ENCODE measurements at places on chromosomes 12 and 14. TPM values are rescaled to one million over a fixed set of nuclear protein-coding genes. Genes with fewer than 3 reads are reported as not detected.

DNA sequence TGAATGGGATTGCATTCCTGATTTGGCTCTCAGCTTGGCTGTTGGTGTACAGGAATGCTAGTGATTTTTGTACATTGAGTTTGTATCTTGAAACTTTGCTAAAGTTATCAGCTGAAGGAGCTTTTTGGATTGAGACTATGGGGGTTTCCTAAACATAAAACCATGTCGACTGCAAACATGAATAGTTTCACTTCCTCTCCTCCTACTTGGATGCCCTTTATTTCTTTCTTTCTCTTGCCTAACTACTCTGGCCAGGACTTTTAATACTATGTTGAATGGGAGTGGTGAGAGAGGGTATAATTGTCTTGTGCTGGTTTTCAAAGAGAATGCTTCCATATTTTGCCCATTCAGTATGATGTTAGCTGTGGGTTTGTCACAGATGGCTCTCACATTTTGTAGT is 141.5 kb downstream of the CEP83 start:
- no peak for DNase-seq

DNA sequence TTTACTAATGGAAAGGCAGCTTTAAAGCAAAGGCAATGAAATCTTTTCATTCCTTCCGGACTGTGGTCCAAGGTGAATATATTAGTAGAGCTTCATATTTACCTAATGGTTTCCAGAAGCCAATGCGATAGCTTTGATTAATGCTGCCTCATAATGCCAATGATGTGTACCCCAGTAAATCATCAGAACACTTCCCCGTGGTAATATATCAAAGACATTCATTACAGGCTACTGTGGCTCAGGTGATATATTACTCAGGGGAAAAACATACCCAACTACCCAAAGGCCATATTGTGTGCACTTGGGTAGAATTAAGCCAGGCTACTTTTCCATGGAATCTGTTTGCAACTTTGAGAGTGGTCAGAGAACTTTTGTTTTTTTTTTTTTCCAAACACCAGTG is 69.4 kb upstream of the DACT1 start:
- no peak for DNase-seq

Gene LRRC9
- not detected for total RNA-seq

DNA sequence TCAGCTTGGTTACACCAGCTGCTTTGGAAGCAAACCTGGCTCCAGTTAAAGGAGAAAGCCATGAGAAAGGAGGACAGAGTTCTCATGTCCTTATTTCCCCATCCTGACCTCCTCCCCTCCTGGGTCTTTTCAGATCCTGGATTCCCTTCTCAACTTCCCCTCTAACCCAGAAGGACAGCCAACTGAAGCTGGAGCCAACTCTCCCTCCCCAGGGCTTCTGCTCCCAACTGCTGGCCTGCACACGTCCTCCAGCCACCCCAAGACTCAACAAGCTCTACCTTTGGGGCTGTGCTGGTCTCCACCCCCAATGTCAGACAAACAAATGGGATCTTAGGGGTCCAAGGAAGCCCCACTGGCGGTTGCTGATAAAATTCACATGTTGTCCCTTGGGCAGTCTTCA is 651.1 kb upstream of the TBX3 start:
- no peak for DNase-seq

DNA sequence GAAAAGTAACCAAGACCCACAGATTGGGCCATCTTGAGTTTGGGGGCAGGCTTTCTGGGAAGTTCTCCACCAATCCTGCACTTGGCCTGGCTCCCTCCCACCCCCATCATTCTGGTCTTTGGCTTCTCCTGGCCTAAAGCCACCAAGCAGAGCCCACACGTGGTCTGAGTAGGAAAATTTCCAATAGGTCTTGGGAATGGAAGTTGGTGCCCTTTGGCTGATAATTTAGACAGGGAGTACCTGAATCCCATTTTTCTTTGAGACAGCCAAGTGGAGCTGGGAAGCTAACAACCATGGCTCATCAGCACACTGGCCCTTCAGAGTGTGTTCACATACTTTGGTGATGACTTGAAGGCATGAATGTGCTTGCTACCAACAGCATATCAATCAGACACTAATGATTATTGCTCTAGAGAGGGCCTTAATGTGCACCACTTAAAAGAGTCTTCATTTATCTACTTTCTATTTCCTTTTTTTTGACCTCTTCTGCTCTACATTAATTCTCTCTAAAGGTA is 156.0 kb downstream of the EGLN3 start:
- no peak for DNase-seq

Gene POTEG
- not detected for total RNA-seq

Gene OR5AU1
- total RNA-seq, result not detected

GRCh38 chr14:106069804-106070625 is 543.6 kb downstream of the TMEM121 start:
- DNase-seq, result no peak

Gene PLBD1
- 0.40 TPM for total RNA-seq

DNA sequence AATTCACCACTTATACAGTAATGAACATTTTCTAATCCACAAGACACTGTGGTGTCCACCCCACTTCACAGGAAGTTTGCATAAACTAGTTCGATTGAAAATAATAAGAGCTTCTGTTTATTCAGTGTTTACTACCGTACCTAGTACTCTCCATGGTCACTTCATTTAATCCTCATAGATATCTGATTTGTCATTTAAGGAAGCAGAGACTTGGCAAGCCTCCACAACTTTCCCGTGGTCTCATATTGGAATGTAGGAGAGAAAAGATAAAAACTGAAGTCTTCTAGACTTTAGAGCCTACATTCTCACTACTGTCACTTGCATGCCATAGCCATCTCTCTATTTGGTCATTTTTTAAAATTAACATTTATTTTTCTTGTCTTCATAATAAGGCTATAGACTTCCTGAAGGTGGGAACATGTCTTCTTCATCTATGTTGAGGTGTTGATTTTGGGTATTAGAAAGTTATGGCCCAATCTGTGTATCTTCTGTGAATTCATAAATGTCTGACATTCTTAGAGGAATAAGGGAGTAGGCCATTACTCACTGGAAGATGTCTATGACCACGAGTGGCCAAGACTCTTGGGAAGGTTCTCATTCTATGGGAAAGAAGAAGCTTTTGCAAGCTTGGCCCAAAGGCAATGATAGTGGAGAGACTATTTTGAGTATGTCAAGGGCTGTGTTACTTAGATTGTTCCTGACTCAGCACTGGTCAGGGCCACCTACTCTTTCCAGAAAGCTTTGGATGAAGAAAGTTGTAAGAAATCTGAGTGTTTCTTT is 423.7 kb downstream of the LRIG3 start:
- no peak for DNase-seq

GRCh38 chr12:8734873-8735381 is 37.1 kb downstream of the RIMKLB start:
- DNase-seq, result no peak

Gene GALNT8
- 0.20 TPM for total RNA-seq

- peak; percentile 82 for DNase-seq
Measured at GRCh38 chr12:49580572-49581535, 12.9 kb upstream of the MCRS1 start.

DNA sequence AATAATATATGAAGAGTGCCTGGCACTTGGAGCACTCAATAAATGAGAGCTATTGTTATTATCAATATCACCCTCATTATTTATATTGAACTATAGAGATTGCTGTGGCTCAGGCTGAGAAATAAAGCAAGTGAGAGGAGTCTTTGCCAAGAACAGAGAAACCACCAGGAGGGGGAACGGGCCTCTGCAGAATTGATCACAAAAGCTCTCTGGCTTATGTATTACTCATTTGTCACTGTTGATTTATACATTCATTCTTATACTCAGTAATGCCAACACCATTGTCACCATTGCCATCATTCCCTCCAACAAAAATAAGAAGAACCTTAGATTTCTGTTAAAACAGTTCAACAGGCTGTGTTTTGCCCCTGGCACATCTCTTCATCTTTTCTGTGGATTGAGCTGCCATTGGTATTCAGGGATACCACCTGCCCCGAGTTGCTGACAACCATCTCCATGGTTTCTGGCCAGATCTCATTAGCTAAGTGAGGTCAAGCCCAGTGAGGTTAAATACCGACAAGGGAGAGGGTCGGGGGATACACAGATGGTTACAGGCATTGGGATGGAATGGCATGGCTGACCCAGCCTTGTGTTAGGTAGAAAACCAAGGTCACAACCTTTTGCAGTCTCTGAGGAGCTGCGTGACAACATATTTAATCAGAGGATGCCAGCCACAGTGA is 21.8 kb upstream of the PCNX1 start:
- no peak for DNase-seq

- DNase-seq, result no peak
Measured at GRCh38 chr12:110804406-110804805, 42.4 kb upstream of the CCDC63 start.

DNA sequence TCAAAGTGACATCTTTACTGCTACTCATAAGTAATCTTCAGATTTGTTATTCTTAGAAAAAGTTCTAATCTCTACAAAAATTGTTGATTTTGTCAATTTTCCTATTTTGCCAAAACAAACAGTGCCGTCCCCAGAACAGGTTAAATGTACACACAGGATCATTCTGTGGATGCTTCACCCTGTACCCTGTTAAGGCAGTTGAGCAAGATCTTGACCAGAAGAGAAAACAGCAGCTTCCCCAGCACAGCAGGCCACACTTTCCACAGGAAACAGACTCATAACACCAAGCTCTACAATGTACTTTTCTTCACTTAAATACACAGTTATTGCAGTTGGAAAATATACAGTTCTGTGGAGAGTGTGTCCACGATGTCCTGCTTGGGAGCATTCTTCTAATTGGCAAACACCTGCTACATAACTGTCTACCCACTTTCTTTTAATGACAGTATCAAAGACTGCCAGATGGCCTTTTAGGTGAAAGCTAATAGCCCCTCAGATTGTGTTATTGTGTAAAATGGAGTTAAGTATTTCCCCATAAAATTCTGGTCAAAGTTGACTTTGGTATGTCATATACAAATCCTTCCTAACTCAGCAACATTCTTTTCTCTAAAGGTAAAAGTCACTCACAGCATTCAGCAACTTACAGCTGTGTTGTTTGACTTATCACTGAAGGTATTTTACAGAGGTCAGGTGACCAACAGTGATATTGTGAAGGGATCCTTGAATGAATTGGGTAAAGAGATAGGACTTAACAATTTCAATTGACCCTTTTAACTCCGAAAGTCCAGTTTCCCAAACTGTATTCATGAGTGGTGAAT is 77.0 kb downstream of the SEC23A start:
- peak; percentile 54 for DNase-seq

DNA sequence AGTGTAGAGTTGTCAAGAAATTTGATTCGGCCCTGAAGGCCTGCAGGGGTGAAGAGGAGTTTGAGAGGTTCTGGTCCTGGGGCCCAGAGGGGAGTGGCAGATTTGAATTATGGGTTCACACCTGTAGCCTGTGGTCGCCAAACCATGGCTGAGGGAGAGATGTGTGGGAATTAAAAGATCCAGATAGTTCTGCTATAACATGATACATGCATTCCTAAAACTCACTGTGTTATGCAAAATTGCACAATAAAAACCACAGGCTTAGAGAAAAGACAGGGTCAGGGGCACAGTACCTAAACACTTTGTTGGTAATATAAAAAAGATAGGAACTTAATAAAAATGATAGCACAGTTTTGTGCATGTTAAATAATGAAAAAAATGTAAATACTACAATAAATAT is 106.2 kb downstream of the TMEM30B start:
- DNase-seq, result no peak

DNA sequence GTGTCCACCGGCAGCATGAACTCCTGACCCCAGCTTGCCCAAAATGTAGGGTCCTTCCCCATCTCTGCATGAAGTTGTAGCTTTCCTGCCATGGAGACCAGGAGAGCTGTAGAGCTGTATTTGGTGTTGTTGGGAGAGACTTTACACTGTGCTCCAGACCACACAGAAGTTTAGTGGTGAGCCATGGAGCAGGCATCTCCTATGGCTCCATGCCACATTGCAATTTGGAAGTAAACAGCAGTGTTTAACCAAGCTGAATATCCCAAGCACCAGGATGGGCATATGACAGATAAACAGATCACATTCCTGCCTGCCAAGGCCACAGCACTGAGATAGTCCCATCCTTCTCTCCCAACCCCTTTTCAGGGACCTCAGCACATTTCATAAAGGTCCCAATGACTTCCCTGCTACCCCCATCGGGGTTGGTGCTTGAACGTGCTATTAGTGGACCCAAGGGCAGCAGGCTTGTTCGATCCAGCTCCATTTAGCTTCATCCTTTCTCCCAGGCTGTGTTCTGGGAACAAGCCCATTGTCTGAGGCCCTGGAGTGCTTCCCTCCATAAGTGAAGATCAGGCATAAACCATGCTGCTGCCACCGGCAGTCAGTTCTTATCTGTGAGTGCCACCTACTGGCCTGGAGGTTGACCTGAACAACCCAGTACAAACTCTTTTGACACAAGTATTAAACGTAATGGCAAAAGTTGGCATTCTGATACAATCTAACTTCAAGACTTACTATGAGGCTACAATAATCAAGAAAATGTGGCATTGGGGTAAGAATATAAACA is 172.3 kb upstream of the ATXN7L3B start:
- DNase-seq, result peak; percentile 28

DNA sequence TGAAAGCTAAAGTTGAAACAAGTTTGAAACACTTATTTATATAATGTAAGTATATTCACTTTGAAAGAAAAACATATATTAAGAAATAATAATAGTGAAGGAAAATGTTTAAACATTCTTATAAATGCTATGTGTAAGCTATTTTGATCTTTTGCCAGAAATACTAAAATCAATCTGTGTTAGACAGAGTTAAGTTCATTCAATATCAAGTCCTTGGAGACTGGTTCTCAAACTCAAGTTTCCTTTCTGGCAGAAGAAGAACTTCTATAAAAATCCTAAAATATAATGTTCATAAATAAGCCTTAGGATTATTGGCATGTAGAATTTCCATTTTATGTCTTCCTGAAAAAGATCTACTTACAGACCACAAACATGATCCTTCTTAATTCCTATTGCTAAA is 45.3 kb downstream of the TAOK3 start:
- no peak for DNase-seq

DNA sequence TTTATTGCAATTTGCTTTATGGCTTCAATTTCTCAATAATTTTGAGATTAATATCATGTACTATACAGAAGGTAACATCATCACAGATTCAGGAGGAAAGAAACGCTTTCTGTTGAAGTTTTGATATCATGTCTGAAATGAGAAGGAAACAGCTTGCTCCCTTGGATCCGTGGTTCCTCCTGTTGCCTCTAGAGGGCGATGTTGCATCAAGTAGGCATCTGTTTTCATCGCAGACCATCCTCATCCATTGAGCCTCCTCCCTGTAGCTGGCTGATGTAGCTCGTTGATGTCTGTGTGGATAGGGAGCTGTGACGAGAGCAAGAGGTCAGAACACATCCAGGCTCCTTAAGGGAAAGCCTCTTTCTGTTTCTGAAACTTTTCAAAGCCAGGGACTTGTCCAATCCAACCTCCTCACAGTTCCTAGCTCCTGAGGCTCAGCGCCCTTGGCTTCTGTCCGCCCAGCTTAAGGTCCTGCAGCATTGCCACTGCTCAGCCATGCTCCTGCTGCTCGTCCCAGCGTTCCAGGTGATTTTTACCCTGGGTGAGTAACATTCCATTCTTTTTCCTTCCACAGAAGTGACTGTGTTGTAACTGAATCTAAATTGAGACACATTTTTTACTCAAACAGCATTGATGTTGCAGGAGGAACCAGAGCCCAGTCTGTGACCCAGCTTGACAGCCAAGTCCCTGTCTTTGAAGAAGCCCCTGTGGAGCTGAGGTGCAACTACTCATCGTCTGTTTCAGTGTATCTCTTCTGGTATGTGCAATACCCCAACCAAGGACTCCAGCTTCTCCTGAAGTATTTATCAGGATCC is 304.8 kb upstream of the OR4E1 start:
- peak; percentile 46 for DNase-seq

GRCh38 chr12:5797661-5798060 is 147.4 kb downstream of the ANO2 start:
- DNase-seq, result no peak
